ENCODE measurements at places on chromosomes 12 and 14.

- DNase-seq = no peak
Measured at GRCh38 chr14:102255401-102256190, 49.4 kb downstream of the MOK start.

DNA sequence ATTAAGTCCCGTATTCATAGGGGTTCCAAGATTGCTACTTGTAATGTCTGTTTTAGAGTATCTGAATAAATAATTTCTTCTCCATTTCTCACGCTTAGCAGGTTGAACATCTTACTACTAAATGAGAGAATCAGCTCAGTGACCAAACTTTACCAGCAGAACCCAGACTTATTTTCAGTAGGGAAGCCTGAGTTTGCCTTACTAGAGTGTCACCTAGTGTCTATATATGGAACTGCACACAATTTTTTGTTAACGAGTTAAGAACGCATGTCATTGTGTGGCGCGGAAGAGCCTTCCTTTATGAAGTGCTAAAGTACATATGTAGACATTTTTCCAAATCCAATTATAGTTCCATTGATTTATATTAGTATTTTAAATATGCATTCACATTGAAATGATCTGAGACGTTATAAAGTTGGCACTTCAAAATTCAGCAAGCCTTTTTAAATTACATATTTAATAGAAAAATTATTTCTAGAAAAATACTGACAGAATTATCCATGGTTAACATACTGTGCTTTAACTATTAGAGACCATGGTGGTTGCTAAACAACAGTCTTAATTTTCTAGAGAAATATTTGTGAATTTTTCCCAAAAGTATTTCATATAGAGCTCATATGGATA is 88.3 kb downstream of the RPS29 start:
- no peak for DNase-seq

- DNase-seq = no peak
Measured at GRCh38 chr14:90449411-90449810, 52.6 kb downstream of the CALM1 start.

GRCh38 chr12:7065073-7065623 is 4.6 kb downstream of the C1S start:
- no peak for DNase-seq

- DNase-seq = no peak
Measured at GRCh38 chr12:28360253-28360652, 170.0 kb downstream of the CCDC91 start.

DNA sequence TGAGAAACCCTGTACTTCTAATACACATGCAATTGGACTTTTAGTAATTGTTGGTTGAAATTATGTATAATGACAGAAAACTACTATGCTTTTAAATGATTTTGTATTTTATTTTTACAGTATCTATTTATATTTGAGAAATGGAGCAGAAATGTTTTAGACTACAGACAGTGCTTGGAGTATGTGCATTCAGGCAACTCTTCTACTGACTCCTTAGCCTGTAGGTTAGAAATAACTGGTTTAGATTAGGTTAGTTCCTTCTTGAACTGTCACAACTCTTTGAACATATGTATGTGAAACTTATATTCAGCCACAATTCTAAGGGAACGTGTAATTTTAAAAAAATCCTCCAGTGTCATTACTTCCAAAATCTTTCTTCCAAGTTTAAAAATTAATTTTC is 1.7 kb downstream of the FGFR1OP2 start:
- DNase-seq = no peak

DNA sequence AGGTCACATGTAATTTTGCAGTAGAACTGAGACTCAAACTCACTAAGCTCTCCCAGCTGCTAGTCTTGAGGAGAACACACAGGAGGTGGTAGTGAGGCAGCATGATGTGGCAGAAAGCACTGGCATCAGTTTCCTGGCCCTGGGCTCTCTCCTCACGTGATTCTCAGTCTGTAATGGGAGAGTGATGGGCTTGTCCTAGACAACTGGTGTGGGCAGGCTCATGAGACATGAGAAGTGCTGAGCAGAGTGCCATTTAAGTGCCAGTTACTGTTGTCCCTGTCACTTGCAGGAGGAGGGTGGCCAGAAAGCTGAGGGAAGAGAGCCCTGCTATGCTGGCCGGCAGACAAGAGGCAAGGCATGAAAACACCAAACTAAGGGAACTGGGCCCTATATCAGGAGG is 48.5 kb upstream of the OVCH1 start:
- DNase-seq = no peak

GRCh38 chr12:38159092-38159551 is 157.5 kb upstream of the ALG10B start:
- DNase-seq = no peak

DNA sequence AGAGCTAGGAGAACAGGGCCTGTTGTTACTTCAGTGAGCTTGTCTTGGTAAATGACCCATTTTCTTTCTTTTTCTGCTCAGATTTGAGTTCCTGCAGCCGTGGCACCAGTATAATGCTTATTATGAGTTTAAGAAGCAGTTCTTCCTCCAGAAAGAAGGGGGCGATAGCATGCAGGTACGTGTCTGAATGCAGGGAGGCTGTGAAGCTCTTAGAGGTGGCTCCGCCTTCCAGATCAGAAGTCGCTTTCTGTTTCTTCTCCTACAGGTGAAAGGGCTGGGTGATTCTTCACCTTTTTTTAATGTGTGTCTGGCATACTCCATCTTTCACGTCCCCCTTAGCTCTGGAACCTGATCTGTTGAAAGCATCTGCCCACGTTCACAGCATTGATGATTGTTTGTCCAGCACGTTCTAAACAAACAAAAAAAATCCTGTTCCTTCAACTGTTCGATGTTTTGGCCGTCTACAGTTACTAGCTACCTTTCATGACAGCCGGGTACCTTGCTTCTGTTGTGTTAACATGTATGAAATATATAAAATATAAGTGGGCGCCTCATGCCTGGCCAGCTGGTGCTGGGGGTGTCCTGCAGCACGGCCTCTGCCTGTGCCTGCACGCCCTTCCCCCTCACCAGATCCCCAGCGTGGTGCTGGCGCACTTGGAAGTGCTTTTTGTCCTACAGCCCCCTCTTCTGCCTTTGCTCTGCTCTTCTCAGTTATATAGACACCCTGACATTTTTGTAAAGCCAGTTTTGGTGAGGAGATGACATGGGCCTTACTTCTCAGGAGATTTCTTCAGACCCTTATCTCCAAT is 44.6 kb downstream of the SFSWAP start:
- no peak for DNase-seq

DNA sequence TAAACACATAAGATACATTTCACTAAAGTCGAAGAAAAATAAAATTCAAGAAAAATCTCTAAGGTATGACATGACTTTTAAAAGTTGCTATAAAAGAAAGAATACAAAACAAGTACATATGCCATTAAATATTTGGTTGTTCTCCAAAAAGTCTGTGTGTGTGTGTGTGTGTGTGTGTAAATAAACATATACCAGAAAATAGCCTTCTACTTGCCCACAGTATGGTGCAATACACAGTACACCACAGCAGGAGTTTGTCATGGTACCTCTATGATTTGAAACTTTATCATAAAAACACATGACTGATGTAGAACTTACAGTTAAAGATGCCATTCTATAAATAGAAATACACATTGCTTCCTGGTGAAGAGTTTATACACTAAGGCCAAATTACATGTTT is 692.7 kb upstream of the MGAT4C start:
- no peak for DNase-seq

- no peak for DNase-seq
Measured at GRCh38 chr14:89125216-89125615, 291.8 kb downstream of the FOXN3 start.

GRCh38 chr12:50402264-50403000 is 1.7 kb downstream of the LARP4 start:
- no peak for DNase-seq

DNA sequence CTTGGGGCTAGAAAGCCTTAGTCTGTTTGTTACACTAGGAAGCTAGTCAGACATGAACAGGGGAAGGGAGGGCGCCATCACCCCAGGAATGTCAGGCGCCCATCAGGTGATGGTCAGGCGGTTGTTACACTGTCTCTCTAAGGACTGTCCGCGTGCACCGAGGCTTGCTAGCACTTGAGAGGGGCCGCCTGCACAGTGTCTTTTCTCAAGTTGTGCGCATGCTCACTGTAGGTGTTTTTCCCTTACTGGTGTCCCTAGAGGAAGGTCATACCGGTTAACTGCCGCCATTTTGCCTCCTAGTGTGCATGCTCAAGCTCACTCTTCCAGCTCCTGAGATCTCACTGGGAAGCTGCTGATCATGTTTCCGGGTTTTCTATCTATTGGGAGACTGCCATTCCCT is 855.0 kb upstream of the TMEM132C start:
- no peak for DNase-seq

DNA sequence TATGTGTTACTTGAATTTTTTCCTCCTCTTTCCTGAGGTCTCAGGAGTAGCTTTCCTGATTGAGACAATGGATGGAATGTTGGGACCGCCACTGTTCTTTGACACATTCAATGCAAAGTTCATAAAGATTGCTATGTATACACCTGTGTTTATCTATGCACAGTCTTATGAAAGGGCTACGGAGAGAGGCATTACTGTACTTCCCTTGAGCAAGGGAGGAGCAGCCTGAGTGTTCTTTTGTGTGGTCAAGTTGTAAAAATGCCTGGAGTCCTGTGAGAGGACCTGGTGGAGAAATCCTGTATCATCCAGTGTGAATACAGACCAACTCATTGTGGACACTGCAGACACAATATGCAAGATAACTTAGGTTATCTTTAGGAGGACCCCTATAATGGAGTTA is 1.2 kb downstream of the SRGAP1 start:
- DNase-seq = no peak

DNA sequence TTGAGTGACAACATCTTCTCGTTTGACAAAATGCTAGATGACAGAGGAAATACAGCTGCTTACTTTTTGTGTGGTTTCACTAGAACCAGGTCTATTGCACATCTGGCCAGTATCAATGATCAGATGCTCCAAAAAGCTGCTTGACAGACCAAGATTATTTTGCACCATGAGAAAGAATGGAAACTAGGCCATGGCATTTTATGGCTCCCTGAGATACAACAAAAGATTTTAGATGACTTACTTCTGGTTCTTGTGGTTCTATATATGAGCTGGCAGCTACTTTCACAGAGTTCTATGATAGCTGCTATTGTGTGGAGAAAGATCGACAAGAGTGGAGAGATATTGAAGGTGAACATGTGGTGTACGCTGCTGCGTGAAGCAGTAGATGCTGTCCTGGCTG is 25.9 kb upstream of the PPFIBP1 start:
- DNase-seq = no peak

DNA sequence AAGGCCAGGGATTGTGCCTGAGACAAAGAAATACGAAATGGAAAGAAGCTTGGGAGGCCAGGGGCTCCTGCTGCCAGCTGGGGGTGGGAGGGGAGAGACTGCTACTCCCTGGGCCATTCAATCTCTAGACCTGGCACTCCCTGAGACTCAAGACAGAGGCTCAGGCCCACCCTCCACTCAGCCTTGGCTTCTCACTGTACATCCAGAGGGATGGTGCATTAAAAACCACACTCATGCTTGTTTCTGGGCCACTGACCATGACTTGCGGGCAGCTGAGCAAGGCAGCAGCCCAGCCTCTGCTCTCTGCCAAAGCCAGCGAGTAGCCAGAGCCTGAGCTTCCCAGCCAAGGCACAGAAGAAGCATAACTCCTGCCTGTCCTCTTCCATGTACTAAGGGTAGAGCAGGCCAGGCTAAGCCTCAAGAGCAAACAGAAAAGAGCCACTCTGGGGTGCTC is 41.5 kb downstream of the PITPNM2 start:
- DNase-seq = no peak

GRCh38 chr12:77031745-77032144 is 33.6 kb downstream of the E2F7 start:
- no peak for DNase-seq

DNA sequence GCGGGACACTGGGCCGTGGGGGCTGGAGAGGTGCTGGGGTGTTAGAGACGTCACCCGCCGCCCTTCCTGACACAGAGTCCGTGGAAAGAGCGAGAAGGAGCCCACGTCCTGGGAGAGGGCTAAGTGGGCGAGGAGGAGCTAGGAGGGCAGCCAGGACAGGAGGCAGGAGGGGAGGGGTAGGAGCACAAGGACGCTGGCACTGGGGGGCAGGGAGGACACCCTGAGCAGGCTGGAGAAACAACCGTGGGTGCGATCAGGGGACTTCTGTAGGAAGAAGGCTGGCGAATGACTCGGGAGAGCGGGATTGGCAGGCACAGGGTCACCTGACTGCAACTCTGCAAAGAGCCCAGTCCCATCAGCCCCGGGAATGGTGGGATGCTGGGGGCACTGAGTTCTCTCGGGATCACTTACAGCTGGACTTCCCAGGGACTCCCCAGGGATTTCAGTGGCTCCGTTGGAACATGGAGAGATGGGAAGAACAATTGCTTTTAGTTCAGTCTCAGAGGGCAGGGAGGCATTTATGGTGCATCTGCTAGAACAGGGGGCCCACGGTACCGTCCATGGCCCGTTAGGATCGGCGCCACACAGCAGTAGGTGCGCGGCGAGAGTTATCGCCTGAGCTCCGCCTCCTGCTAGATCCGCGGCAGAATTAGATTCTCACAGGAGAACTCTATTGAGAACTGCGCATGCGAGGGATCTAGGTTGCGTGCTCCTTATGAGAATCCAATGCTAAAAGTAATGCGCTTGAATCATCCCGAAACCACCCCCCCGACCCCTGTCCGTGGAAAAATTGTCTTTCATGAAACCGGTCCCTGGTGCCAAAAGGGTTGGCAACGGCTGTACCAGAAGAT is 24.3 kb downstream of the UBR7 start:
- no peak for DNase-seq

DNA sequence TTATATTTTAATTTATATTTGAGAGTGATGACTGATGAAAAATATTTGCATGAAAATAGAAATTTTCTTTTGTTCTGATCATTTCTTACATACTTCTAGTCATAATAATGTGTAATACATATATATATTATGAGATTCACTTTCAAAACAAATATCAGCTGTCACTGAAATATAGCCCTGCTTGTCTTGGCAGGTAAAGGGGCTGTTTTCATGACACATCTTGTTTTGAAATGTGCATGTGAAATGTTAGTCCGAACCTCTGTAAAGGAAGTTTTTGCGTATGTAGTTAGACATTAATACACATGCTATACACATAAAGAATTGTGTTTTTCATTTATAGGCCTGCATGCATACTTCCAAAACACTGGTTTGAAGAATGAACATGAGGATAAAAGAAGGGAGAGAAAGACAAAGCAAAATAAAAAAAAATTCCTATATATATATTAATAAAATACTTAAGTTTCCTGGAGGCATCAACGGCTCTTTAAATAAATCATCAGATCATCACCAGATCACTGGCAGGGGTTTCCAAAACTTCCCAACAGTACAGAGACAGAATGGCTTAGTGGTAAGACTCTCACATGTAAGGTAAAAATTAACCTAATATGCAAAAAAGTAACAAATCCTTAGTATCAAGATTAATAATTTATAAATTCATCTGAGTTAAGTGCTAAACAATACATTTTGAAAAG is 60.1 kb downstream of the SEL1L start:
- no peak for DNase-seq
